Upper lobe of right lung (tissue), 1 donor: ENCODE measurements at places on chromosomes 7 and 10. TPM values are rescaled to one million over a fixed set of nuclear protein-coding genes. Genes with fewer than 3 reads are reported as not detected.
A peak's percentile ranks its signal among the peaks of the same experiment; 100 is the strongest.

DNA sequence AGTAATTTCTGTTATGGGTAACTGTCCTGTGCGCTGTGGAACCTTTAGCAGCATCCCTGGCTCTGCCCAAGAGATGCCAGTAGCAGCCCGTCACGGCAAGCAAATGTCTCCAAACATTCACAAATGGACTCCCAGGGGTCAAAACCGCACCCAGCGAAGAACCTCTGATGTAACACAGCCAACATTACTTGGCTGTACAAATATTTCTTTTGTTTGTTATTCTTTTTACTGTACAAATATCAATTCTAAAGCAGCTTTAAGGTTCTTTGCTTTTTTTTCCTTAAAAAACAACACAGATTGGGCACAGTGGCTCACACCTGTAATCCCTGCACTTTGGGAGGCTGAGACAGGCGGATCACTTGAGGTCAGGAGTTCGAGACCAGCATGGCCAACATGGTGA is 182.5 kb downstream of the KMT2E start:
- H3K36me3 ChIP-seq, result peaks cover 4% of the 10 kb centered on the region
- no peak overlapping the region for H3K4me3 ChIP-seq
- no peak for DNase-seq
- H3K27me3 ChIP-seq, result no peaks in the 10 kb centered on the region
- H3K4me1 ChIP-seq, result no peaks in the 10 kb centered on the region

DNA sequence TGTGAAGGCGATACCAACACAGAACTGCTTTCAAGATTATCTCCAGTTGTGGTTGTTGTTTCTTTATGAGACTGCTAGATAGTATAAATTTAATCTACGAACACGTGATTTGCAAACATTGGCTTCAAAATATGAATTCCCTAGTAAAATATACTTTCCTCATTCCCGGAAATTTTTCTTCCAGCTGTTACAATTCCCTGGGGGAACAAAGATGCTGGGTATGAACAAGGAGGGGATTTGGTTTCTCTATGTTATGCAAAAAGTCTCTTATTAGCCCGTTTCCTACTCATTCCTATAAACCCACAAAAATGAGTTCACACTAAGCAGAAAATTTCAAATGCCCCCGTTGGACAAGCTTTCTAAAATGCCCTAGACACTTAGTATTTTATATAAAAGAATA is 928.3 kb downstream of the CNTNAP2 start:
- no peaks in the 10 kb centered on the region for H3K27me3 ChIP-seq
- H3K4me3 ChIP-seq, result no peak overlapping the region
- DNase-seq, result no peak
- H3K27ac ChIP-seq, result no peak overlapping the region

- no peak overlapping the region for H3K27ac ChIP-seq
- H3K27me3 ChIP-seq, result no peaks in the 10 kb centered on the region
- H3K4me1 ChIP-seq, result peaks cover 15% of the 10 kb centered on the region
- DNase-seq, result no peak
- H3K4me3 ChIP-seq, result no peak overlapping the region
Measured at GRCh38 chr7:22255342-22255741, 101.6 kb downstream of the RAPGEF5 start.

DNA sequence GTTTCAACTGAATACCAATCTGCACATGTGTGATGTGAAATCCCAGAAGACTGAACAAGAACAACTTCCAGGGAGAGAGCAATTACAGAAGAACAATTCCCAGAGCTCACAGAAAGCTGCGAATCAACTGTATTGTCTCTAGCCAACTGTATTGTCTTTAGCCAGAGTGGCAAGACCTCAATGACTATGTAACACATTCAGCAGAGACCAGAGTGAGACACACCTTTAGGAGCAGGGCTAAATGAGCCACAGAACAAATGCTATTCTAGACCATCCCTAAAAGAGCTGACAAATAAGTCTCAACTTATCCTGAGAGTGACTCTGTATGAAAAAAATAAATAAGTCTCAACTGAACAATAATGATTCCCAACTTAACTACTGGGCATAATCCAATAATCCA is 72.0 kb downstream of the KMT2C start:
- H3K27me3 ChIP-seq, result no peaks in the 10 kb centered on the region
- peaks cover 12% of the 10 kb centered on the region for H3K4me1 ChIP-seq
- no peak for DNase-seq
- H3K27ac ChIP-seq, result no peak overlapping the region
- H3K36me3 ChIP-seq, result no peaks in the 10 kb centered on the region

DNA sequence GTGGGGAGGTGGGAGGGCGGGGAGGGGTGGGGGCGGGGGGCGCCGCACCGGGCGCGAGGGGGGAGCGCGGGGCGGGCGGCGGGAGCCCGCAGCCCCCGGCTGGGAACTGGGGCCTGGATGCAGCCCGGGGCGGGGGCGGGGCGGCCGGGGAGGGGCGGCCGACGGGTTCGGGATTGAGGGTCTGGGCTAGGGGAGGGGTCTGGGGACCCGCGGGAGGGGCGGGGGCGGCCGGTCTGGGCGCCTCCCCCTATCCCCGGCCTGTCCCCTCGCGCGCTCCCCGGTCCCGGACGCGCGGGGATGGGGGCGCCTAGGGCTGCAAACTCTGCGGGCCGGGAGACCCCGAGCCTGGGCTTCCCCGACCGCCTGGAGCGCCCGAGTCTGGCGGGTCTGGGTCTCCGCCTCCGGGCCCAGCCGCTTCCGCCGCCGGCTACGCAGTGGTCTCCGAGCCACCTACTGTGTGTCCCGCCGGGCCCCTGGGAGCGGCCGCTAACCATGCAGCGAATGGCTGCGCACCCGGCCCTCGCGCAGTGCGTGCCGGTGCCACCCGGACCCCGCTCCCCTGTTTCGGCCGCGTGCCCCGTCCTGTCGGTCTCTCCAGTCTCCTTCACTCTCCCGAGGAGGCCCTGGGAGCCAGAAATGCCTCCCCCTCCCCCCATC is 375 bp upstream of the FGF8 start:
- peak; percentile 59 for DNase-seq
- H3K36me3 ChIP-seq, result no peaks in the 10 kb centered on the region
- H3K27me3 ChIP-seq, result peaks cover 67% of the 10 kb centered on the region
- peaks cover 31% of the 10 kb centered on the region for H3K4me1 ChIP-seq
- no peak overlapping the region for H3K27ac ChIP-seq

GRCh38 chr7:106618480-106618879 is 42.5 kb downstream of the CCDC71L start:
- H3K4me1 ChIP-seq, result no peaks in the 10 kb centered on the region
- H3K4me3 ChIP-seq, result no peak overlapping the region
- H3K36me3 ChIP-seq, result no peaks in the 10 kb centered on the region
- no peak overlapping the region for H3K27ac ChIP-seq
- no peak for DNase-seq
- H3K27me3 ChIP-seq, result no peaks in the 10 kb centered on the region

CFTR gene
- 28.0 TPM for total RNA-seq

OR2A42 gene
- total RNA-seq, result not detected

CLEC5A gene
- total RNA-seq, result 10.6 TPM
